Kidney (tissue), 22 donors: ENCODE measurements at places on chromosomes 5 and 9. TPM values are rescaled to one million over a fixed set of nuclear protein-coding genes. Genes with fewer than 3 reads are reported as not detected.

The SHOC1 gene
- polyA plus RNA-seq: 2.5 TPM

DNA sequence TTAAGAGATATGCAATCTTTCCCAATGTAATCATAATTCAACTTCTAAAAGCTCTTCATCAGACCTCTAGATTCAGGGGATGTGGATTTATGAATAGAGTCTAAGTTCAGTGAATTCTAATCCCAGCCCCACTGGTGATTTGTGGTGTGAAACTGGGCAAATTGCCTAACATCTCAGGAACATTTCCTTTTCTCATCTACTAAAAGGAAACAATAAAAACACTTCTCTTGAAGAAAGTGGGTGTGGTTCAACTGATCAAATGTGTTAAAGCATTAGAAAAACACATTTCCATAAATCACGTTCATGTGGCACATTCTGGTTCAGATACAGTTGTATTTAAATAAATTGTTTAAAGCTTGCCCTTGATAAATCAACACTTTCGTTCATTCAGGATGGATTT is 631.7 kb upstream of the CDH6 start:
- DNase-seq: no peak

- no peak for DNase-seq
These were observed 885.2 kb upstream of the ARRDC3 start for GRCh38 chr5:92268343-92268742.

DNA sequence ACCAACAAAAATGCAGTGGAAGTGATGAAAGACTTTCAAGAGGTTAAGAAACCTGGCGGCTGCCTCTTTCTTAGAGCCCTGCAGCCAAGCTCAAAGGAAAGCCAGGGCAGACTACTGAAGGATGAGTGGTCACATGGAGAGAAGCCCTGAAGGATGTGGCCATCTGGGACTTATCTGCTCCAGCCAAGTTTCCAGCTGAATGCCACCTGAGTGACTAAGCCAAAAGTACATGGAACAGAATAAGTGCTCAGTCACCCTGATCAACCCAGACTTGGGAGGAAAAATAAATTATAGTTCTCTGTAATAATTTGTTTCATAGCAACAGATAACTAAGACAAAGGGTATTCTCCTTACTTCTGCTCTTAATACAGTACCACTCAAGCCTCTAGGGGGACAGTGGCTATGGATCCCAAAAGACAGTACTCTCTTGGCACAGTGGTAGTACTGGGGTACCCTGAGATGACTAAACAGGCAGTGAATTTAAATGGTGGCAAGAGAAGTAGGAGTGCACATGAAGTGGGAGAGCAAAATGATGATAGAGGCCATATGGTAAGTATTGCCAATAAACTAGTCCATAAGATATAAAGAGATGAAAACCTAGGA is 182.3 kb downstream of the ELAVL2 start:
- no peak for DNase-seq

GRCh38 chr5:44388321-44389089 is 715 bp downstream of the FGF10 start:
- DNase-seq: peak; percentile 68

GRCh38 chr5:87307796-87308423 is 40.2 kb downstream of the RASA1 start:
- DNase-seq: no peak

DNA sequence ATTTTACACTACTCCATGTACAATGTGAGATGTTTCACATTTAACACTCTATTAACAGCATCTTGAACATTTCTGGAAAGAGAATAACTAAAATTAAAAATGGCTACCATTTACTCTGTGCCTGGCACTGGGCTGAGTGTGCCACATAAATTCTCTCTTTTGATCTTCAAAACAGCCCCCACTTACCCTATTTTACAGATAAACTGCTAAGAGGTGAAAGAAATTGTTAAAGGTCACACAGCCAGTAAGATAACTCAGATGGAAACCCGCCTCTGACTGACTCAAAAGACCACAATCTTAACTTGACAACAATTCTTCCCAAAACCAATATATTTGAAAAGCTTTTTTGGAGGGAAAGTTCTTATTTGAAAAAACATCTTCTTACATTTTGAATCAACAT is 97.3 kb downstream of the MAPKAP1 start:
- DNase-seq: no peak

GRCh38 chr5:138536665-138537315 is 6.2 kb downstream of the ETF1 start:
- no peak for DNase-seq

The SLC34A1 gene
- polyA plus RNA-seq: 211 TPM

DNA sequence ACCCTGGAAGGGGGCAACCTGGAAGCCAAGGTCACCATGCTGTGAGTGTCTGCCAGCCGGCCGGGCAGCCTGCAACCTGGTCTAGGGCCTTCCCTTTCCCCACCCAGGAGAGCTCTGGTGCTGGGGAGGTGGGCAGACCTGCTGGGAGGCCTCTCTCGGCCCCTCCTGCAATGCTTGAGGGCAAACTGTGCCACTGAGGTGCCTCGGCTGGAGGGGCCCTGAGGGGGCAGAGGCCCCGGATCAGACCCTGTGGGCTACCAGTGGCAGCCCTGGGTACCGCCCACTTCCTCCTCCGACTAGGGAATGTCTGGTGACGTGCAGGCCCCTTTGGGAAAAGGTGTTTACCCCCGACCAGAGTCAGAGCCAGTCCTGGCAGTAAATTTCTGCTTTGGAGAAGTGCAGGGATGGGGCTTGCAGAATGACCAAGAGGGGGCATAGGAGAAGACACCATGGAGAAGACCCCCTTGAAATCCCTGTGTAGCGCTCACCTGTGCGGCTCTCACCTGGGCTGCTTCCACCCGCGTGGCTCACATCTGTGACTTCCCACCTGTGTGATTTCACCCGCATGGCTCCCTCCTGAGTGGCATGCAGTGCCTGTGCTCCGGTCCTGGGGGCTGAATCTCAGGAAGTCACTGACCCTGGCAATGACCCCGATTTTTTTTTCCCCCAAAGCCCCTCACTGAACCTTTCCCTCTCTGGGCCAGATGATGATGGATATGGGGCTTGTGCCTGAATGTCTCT is 1.1 kb downstream of the LCN1 start:
- DNase-seq: no peak

- DNase-seq: no peak
These were observed 519.8 kb downstream of the TLE4 start for GRCh38 chr9:80091526-80091925.

GRCh38 chr5:170039830-170040229 is 59.5 kb upstream of the INSYN2B start:
- DNase-seq: no peak

- DNase-seq: no peak
These were observed 27.2 kb downstream of the SLC6A7 start for GRCh38 chr5:150217038-150217437.

DNA sequence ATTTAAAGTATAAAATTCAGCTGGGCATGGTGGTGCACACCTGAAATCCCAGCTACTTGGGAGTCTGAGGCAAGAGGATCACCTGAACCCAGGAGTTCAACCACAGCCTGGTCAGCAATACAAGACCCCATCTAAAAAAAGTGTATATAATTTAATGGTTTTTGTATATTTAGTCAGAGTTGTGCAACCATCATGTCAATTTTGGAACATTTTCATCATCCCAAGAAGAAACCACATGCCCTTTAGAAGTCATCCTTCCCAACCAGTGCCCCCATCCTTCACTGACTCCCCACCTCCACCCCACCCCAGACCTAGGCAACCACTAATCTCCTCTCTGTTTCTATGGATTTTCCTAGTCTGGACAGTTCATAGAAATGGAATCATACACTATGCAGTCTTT is 18.8 kb upstream of the TEK start:
- no peak for DNase-seq

DNA sequence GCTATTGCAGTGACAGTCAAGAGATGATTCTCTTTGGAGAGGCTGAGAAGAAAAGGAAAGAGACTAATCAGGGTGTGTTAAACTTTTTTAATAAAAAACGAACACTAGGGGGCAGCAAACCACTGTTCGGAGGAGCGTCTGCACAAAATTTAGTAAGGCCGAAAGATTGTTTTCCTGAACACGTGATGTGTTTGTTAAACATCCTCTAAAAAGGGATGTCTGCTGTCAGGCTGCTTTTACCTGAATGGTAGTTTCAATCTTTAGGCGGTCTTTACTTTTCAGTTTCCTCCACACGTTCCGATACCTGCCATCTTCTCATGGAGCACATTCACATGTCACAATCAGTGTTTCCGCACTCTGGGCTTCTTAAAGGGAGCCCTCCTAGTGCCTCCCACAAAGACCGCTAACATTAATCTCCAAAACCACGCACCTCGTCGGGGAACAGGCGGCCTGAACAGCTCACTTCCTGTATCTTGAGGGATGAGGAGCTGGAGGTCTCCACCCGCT is 125.2 kb downstream of the GPBP1 start:
- no peak for DNase-seq

GRCh38 chr5:87081511-87082372 is 185.9 kb upstream of the RASA1 start:
- no peak for DNase-seq

- DNase-seq: no peak
These were observed 22.8 kb upstream of the SCGB3A2 start for GRCh38 chr5:147855774-147856069.

DNA sequence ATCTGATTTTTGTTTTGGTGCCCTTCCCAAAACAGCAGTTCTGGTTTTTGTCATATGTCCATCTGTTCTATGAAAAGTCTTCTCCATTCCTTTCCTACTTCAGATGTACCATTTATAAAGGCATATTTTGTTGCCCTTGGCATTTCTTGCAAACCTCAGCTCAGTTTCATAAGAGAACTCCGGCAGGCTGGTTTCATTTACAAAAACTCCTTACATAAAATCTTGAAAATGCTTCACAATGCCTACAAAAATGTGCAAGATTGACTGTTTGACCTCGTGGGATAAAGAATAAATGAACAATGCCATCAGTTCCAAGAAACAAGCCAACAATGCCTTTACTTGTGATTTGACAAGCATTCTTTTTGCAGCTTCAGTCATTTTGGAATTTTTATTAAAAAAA is 39.1 kb upstream of the CTNNAL1 start:
- DNase-seq: no peak

- DNase-seq: no peak
These were observed 1.0 kb downstream of the KLF9 start for GRCh38 chr9:70413464-70413798.

DNA sequence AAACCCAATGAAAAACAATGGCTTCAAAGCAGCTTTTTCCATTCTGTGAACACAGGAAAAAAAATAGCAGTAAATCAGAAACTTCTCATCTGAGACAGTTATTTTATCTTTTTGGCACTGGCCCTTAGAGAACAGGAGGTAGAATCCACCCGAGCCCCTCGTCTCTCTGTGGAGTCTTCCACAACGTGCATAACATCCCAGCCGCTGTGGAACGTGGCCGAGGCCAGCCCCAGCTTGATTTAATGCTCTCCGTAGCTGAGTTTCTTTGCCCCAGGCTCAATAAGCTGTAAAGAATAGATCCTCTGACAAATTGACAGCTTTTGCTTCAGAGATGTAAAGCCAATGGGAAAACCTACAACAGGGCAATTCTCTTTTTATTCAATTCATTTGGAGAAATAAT is 107.9 kb upstream of the DAP start:
- no peak for DNase-seq

DNA sequence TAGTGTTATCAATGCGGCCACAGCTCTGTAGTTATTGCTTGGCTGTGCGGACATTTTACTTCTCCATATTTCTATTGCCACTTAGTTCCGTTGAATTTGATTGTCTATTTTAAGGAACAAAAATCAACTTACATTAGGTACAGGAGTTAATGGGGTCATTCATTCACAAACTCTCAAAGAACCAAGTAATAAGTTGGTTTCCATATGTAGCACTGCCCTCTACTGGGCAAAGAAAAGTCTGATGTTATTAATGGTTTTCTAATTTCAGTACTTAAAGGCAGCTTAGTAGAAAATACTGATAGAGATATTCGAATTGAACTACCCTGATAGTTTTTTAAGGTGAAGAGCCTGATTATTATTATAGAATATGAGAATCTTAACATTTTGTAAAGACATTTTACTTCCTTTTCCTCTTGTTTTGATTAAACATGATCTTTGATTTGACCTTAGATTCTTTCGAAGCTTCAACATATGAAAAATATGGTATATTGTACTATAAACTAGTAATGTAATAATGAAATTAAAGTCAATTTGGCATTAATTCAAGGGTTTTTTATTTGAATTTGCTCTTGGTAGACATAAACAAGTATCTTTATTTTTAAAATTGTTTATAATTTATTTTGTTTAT is 119.5 kb upstream of the CTNND2 start:
- DNase-seq: peak; percentile 69

DNA sequence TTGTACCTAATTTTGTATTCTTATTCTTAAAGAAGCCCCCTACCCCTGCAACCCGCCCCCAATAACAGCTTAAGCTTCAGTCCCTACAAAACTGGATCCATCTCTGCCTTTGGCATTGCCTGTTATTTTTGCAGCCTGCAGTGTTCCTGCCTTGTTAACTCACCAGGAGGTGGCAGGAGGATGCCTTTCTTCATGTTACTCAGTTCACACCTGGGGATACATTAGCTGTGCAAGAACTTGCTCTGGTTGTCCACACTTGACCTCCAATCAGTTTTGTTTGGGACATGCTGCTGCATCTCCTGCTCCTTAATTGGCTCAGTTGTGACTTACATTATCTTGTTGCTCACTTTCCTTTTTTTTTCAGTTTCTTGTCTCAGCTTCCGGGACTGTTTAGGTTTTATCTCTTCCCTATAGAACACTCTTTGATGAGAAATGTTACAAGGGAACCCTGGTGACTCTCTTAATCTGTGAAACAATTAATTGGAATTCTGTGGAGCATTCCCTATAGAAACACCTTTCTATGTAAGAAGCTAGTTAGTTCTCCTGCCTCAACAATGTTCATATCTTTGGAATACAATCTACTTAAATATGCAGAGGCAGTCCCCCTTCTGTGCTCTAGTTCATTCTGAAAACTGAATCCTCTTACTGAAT is 467.7 kb upstream of the ACO1 start:
- DNase-seq: no peak

The CARTPT gene
- polyA plus RNA-seq: not detected

The PHF24 gene
- 0.09 TPM for polyA plus RNA-seq

- DNase-seq: peak; percentile 67
These were observed 18.1 kb downstream of the LCN9 start for GRCh38 chr9:135681161-135681560.

- peak; percentile 40 for DNase-seq
These were observed 31.7 kb downstream of the MRPL22 start for GRCh38 chr5:154972476-154973080.

The IL6ST gene
- 39.2 TPM for polyA plus RNA-seq

The TRIM7 gene
- polyA plus RNA-seq: 5.7 TPM

GRCh38 chr5:9715891-9716335 is 85.8 kb upstream of the TAS2R1 start:
- DNase-seq: no peak

The CAMK4 gene
- 0.37 TPM for polyA plus RNA-seq

DNA sequence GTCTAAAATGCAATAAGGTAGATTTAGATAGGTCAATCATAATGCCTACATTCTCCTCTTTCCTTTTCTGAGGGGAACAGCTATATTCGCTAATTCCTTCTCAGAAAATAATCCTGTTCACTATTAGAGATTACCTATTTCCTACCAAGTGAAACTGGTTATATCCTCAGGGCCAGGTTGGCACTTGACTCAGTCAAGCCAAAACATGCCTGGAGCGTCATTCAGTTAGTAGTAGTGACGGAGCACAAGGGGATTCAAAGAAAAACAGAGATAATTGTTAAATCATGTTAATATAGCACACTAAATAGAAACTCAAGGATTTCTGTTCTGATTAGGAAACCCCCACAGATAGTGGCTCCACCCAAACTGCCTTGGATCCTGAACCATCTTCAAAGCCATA is 515.4 kb upstream of the PTPRD start:
- DNase-seq: no peak

GRCh38 chr9:2018764-2019558 is 3.8 kb downstream of the SMARCA2 start:
- DNase-seq: no peak
